ENCODE measurements at places on chromosomes 3 and 15.

DNA sequence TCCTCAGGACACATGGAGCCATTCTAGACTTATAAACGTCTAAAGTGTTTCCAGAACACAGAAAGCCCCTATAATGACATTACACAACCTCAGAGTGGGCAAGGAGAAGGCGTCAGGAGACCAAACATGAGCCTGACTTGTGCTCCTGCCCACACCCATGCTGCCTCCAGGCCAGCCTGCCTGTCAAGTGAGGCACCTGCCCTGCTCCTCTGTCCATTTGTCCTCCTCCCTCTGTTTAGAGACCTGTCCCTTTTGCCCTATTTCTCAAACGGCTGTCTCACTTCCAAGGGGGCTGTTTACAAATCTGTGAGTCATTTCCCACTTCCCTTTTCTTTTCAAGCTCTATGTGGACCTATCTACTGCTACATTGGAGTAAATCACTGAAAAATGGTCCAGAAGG, 21.0 kb downstream of the ZDHHC3 start:
- peak; percentile 15 for DNase-seq

- DNase-seq, result no peak
Measured at GRCh38 chr15:80565988-80566387, 129.1 kb upstream of the ABHD17C start.

- no peak for DNase-seq
Measured at GRCh38 chr3:153679714-153680113, 441.5 kb upstream of the ARHGEF26 start.

DNA sequence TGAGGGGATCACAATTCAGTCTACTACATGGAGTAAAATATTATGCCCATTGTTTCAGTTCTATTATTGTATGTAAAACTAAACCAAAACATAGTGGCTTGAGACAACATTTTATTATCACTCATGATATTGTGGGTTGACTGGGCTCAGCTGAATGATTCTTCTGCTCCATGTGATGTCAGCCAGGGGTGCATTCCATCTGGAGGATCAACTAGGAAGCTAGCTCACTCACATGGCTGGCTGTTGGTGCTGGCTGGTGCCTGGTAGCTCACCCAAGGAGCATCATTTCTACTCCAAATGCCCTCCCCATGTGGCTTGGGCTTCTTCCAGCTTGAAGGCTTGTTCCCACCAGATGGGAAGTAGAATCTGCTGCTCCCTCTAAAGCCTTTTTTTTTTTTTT, 51.8 kb upstream of the CLRN1 start:
- no peak for DNase-seq

DNA sequence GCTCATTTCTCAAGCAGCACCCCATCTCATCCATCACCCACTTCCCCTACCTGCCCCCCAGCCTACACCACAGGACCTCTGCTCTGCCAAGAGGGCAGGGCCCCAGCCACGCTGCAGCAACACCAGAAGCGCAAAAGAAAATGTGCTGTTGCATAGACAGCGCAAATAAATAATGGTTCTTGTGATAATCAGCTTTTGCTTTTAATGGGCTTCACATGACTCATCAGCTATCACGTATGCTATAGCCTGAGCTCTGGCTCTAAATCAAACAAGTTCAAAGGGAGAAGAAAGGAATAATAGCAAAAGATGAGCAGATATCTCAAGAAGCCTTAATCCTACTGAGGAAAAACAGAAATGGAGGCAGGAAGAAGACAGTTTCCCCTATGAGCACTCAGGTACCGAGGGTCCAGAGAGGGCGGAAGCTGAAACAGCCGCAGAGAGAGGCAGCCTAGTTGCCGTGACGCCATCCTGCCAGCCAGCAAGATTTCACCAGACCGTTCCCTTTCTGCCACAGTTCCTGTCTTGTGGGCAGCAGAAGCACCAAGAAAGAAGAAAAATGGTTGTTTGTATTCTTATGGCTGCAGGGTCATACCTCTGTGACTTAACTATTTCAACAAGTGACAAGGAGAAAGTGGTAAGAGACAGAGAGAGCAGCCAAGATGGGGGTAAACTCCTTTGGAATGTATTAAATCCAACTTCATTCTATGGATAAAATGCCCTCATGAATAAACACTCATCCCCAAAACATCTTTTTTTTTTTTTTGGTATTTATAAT, 22.0 kb downstream of the RAB27A start:
- peak; percentile 75 for DNase-seq

GRCh38 chr3:149667576-149667975, 9.8 kb upstream of the WWTR1 start:
- no peak for DNase-seq

GRCh38 chr15:84715441-84716035, 401 bp downstream of the SEC11A start:
- DNase-seq, result peak; percentile 35

DNA sequence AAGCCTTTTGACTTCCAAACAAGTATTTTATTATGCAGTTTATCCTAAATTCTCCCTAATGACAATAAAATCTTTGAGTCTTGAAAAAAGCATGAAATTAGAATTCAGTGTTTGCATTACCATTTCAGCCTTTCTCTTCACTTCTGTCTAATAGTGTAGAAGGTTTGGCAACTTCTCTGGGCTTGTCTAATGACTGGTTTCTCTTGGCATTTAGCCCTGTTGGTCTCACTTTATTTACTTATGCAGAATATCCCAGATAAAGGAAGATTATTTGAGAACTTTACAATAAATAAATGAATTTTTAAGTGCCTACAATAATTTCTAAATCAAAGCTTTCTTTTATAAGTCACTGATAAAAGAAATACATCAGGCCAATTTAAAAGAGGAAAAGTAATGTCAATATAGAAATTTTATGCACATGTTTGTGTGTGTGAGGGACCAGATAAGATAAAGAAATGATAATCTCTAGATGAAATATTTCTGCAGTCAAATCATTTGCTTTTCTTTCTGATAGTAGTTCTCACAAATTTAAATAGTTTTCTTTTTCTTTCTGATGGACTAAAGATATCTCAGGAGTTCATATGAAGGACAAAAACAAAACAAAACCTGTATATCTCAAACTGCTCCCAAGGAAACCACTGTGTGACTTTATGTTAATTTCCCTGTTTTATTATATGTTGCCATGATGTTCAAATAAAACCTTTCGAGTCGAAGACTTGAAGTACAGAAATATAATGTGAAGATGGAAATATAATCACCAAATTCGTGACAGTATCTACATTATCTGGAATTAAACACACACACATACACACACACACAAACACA, 533.1 kb upstream of the CBLB start:
- DNase-seq, result no peak

- no peak for DNase-seq
Measured at GRCh38 chr15:25455226-25455625, 16.4 kb upstream of the UBE3A start.

- DNase-seq, result no peak
Measured at GRCh38 chr3:126477061-126477380, 1.3 kb upstream of the ZXDC start.

- no peak for DNase-seq
Measured at GRCh38 chr3:31382856-31383255, 149.9 kb upstream of the STT3B start.

DNA sequence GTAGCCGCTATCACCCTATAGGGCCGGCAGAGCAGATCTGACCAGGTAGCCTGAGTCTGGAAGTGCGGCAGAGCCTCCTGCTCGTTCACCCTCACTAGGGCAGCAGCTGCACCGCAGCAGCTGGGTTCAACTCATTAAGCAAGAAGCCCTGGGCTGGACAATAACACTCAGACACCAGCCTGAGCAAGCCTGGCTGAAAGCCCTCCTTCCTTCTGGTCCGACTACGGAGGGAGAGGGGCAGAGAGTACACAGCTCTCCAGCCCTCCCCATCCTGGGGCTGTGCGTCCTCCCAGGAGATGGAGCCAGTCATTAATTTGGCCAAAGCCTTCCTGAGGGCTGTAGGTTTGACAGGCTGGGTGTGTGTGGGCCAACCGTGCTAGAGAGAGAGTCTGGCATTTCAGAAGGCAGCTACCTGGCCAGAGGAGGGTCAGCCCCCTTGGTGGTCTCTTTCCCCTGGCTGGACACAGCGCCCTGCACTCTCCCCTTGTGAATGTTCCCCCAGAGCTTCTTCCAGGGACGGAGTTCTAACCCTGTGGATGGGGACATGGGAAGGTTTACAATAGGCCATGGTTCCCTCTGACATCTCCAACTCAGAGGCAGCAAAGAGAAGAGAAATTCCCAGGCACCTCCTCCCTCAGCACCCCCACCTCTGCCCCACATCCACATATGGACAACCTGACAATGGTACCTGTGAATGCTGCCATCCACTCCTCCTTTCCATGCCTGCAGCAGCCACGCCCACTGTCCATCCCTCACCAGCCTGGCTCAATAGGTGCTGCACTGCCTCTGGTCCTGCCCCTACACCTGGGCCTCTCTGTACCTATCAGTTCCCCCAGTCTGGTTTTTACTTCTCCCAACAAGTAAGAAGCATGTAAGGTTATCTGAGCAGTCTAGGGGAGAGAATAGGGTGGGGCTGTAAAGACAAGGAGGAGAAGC, 6.5 kb downstream of the CHRNB4 start:
- DNase-seq, result no peak

DNA sequence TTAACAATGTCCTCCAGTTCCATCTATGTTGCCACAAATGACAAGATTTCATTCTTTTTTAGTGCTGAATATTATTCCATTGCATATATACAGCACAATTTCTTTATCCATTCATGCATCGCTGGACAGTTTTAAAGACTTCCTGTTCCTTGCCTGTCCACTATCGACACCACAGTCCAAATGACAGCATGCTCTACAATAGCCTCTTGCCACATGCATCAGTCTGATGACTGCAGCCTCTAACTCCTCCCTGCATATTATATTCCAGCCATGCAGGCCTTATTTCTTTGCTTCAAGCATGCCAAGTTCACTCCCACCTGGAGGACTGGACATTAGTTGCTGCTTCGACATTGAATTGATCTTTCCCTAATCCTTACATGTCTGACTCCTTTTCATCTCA, 306.2 kb downstream of the FOXP1 start:
- DNase-seq, result no peak

- no peak for DNase-seq
Measured at GRCh38 chr3:37813403-37813802, 48.3 kb upstream of the CTDSPL start.

- peak; percentile 92 for DNase-seq
Measured at GRCh38 chr3:27568393-27568792, 84.2 kb upstream of the SLC4A7 start.

GRCh38 chr3:169083885-169084284, 579.6 kb downstream of the MECOM start:
- no peak for DNase-seq

- DNase-seq, result peak; percentile 19
Measured at GRCh38 chr3:169965562-169966427, 812 bp upstream of the SEC62 start.

DNA sequence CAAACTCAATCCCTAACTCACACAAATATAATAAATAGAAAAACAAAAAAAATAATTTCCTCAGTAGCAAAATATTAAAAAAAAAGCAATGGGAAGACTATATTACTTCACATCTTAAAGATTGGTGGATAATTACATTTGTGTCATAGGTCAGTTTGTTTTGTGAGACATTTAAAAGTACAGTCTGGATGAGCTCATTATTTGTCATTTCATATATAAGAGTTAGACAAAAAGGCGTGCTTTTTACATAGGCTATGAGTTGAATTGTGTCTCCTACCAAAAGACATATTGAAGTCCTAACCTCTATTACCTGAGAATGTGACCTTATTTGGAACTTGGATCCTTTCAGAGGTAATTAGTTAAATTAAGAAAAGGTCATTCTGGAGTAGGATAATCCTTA, 710.1 kb upstream of the CBLB start:
- DNase-seq, result no peak

- no peak for DNase-seq
Measured at GRCh38 chr15:96182736-96183513, 147.6 kb upstream of the NR2F2 start.

GRCh38 chr15:67639591-67639990, 97.1 kb downstream of the MAP2K5 start:
- DNase-seq, result no peak

DNA sequence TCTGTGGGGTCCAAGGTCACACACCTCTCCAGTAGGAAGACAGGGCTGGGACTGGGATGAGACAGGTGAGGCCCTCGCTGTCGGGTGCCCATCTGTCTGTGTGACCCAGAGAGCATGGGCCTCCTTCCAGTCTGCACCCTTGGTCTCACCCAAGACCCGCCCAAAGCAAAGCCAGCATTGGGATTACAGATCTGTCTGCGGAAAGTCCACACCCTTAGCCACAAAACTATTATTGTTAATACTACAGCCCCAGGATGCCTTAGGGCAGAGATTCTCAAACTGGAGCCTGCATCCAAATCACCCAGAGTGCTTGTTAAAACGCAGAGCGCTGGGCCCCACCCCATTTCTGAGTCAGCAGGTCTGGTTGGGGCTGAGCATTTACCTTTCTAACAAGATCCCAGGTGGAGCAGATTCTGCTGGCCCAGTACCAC, 58.5 kb upstream of the ZNF148 start:
- peak; percentile 42 for DNase-seq

DNA sequence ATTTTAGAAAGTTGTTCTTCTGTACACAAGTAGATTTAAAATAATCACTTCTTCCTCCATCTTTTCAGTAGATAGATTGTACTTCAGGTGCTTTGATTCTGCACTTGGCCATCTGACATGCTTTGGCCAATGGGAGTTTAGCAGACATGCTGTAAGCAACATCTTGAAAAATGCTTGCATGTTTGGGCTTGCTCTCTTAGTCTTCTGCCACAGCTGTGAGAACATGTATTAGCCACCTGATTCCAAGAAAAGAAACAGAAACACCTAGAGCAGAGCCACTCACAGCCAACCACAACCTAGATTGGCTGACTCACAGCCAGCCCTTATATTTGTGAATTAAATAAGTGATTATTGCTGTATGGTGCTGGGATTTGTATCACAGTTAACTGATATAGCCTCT, 70.2 kb upstream of the GADL1 start:
- no peak for DNase-seq

DNA sequence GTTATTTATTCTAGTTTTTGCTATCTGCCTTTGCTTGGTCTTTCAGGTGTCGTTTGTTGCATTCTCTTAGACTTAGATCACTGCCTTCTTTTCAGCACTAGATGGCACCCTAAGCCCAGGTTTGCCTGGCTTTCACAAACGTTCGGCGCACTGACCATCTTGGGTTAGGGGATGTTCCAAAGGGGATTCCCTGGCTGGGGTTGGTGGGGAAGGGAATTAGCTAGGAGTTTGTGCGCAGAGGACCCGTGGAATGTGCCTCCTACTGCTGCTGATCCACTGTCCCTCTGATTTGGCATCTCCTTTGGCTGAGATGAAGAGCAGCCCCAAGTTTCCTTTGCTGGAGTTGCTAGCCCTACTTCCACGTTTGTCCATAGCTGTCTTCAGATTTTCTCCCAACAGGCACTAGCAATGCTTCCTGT, 33.9 kb downstream of the PFN2 start:
- peak; percentile 60 for DNase-seq

DNA sequence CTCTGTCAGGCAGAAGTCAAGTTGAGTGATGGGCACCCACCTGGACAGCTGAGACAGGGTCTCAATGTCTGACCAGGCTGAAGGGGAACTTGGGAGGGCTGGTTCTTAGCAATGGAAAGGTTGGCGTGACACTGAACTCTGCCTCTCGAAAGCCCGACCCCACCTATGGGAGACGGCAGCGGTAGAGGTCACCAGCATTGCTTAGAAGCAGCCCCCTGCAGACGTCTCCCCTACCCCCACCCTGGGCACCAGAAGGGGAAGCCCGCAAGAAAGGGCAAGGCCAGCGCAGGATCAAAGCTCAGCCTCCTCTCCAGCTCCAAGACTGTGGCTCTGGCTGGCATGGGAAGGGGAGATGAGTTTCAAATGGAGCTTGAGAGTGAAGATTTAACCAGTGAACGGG, 184.8 kb upstream of the LYSMD4 start:
- DNase-seq, result no peak

Measured in RPMI7951 (cell line).